Stimulated activated CD8-positive, alpha-beta memory T cell treated with anti-CD3 and anti-CD28 coated beads, Interleukin-7, amount 100 ng/mL, for 4 hours (primary cell): ENCODE measurements at places on chromosomes 16 and 17.

- no peak for DNase-seq
Measured at GRCh38 chr16:86355951-86356350, 154.4 kb upstream of the FOXF1 start.

DNA sequence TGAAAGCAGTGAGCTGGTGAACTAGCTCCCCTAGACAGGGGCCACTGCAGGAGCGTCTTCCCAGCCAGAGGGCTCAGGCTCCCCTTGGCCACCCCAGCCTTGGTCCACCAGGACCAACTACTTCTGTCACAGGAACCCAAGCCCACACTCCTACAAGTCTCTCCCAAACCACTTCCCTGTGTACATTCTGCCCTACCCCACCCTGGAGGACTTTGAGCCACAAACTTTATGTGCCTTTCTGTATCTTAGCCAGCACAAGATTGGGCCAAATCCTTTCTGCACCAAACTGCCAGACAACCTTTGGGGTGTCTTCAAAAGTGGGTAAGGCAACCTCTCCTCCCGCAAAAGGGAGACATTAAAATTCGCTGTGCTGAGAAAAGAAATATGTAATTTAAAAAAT lies 31.6 kb downstream of the EFCAB5 start:
- DNase-seq = no peak

DNA sequence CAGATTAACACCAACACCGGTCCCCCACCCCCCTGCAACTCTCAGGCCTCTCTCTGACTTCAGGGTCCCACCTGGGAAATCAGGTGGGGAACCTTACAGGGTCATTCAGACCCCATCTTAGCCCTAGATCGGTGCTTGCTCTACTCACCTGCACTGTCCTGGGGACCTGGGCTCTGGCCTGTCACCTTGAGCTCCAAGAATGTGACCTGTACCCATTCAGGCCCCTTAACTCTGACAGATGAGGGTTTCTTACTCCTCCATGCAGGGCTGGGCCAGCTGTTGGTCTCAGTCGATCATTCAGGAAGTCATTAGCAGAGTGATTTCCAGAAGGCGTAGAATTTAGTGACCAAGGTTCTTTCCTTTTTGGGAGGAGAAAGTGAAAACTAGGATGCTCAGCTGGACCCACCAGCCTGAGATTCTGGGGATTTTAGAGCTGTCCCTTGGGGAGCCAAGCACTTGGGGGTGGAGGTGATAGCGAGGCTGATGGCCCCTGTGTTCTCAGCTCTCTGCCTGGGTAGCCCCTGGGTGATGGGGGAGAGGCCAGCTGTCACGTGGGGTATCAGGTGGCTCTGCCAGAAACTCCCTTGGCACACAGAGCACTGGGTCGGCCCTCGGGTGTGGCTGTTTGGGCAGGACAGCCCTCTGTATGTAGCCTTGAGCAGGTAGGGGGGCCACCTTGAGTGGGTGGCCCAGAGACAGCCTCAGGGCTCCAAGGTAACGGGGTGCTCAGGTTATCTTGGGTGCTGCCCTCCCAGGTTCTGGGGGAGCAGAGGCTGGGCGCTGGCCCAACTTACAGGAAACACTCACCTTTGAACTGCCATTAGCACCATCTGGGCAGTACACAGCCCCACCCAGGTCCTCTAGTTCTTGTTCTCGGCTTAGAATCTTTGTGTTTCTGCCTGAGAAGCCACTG lies 724 bp downstream of the MVP start:
- DNase-seq = no peak

GRCh38 chr16:86095131-86095752 lies 196.3 kb downstream of the IRF8 start:
- no peak for DNase-seq

GRCh38 chr16:12628536-12628935 lies 175.2 kb downstream of the CPPED1 start:
- DNase-seq = no peak

DNA sequence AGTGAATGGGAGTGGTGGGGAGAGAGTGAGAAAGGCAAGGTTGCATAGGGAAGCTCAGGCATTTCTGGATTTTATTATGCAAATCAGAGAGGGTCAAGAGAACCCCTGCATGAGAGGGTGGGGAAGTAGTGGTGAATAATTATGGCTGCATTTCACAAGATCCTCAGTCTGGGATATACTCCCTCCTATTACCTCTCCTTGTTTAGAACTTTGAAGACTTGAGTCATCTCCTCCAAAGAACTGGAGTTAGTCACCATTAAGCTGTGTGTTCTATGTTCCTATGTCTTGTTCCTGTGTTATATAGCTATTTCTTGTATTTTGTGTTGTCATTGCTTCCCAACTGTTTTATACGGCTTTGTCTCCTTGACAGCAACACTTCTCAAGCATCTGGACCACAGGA lies 18.4 kb downstream of the SOX9 start:
- no peak for DNase-seq

GRCh38 chr16:76749780-76750375 lies 441.1 kb upstream of the MON1B start:
- DNase-seq = no peak

DNA sequence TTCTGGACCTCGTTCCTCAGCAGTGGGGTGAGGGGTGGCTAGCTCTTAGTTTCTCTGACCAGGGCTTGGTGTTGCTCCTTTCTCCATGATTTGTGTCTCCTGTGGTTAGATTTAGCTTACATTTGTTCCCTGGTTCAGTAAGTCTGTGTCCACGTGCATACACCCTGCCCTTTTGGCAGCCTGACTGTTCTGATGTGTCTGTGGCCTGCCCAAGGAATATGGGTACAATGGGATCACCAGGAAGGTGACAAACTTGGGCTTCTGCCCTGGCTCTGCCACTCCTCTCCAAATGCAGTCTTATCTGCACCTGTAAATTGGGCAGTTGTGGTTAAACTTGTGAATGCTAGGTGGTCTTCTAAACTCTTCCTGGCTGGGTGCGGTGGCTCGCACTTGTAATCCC lies 17.5 kb downstream of the ALKBH5 start:
- DNase-seq = no peak

DNA sequence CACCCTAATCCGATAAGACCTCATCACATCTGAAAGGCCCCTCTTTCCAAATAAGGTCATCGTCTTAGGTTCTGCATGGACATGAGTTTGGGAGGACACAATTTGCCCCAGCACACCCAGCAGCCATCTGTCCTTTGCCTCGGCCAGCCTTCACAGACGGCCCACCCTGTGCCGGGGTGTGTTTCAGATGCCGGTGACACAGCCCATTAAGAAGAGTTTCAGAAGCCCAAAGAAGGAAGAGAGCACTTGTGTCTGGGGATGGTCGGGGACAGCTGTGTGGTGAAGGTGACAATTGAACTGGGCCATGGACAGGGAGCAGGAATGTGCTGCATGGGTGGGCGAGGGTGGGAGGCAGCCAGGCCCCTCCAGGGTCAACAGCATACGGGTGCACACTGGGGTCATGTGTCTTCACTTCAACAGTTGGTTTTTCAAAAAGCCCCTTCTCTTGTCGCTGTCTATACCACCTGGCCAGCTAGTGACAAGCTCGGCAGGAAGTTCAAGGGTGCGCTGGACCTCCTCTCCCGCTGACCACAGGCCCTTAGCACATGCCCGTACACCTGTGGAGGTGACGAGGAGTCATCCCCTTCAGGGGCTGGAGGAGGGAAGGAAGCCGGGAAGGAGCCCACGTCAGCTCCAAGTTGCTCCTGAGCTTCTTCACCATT lies 183.1 kb downstream of the C16orf95 start:
- no peak for DNase-seq

DNA sequence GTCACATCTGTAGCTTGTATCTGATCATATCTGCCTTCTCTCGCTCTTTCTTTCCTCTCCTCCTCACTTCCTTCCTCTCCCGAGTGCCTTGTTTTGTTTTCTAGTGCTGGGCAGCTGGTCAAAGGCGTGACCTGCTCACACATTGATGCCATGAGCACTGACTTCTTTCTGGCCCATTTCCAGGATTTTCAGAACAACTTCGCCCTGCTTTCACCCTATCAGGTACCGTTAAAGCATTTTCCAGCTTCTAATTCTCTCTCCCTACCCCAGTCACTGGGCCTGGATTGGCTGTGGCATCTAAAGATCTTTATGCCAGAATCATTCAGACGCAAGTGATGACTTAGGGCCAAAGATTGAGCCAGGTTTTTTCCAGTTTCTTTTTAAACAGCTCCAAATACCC lies 55.5 kb downstream of the OTOA start:
- DNase-seq = no peak

DNA sequence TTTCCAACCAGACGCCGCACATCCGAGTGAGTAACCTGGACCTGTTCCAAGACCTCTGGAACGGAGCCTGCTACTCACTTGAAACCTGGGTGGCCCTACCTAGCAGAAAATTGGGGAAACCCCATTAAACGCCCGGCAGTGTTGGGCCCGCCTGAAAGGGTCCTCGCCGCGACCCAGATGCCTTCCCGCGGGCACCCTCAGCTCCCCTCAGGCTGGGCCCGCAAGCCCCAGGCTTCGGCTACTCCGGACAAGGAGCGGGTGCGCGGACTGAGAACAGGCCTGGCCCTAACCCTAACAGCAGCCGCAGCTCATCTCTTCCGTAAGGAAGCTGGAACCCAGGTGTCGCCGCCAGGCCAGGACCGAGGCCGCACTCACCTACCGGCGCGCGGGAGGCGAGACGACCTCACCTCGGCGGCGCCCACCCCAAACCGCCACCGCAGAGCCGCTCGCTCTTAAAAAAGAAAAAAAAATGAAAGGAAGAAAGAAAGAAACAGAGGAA lies 344 bp downstream of the PSME3IP1 start:
- DNase-seq = no peak

GRCh38 chr16:77881355-77882030 lies 93.1 kb downstream of the VAT1L start:
- DNase-seq = no peak

DNA sequence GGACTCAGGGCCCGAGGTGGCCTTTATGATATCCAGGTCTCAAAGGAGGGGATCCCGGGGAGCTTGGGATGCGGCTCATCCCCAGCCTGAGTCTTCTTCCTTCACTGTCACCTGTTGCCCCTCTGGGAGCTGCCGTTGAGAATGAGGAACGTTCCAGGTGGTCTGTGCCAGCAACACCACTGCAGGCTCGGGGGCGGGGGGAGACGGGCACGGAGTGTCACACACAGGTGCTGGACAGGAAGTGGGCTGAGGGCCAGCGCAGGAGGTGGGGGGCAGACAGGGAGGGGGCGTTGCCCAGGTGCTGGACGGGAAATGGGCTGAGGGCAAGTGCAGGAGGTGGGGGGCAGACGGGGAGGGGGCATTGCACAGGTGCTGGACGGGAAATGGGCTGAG lies 28.2 kb downstream of the METRNL start:
- no peak for DNase-seq
